HTR-8/SVneo (cell line): ENCODE measurements at places on chromosomes 5 and 9.
A peak's percentile ranks its signal among the peaks of the same experiment; 100 is the strongest.

DNA sequence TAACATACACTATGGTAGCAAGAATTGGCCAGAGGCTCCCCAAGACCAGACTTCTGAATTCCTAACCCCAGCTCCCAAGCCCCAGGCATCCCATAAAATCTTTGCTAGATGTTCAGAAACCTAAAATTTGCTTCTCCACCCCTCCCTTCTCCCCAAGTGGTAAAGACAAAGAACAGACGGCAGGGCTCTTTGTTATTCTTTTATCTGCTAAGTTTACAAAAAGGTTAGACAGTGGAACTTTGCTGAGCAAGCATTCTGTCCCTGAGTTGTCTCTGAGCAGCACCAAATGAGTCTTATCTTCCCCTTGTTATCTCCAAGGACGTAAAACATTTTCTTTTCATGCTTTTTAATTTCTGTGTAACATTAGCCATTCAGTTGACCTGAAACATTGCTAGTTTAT, 30.2 kb downstream of the TJP2 start:
- no peak for DNase-seq

- DNase-seq, result peak; percentile 32
Measured at GRCh38 chr5:103041071-103041676, 78.8 kb downstream of the GIN1 start.

DNA sequence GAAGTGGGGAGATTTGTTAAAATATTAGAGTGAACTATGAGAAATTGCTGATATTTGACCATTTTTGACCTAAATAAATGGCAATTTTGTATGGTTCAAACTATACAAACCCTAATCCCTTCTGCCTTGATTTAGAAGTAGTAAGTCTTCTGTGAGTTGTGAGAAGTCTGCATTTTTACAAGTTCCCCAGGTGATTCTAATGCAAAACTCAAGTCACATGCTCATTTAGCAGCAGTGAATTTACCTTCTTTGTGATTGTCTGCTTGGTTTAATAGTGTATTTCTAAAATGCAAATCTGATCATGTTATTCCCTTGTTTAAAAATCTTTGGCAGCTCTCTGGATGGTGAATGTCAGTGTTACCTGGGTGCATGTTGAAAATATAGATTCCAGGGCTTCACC, 2.8 kb downstream of the MEGF10 start:
- DNase-seq, result no peak

DNA sequence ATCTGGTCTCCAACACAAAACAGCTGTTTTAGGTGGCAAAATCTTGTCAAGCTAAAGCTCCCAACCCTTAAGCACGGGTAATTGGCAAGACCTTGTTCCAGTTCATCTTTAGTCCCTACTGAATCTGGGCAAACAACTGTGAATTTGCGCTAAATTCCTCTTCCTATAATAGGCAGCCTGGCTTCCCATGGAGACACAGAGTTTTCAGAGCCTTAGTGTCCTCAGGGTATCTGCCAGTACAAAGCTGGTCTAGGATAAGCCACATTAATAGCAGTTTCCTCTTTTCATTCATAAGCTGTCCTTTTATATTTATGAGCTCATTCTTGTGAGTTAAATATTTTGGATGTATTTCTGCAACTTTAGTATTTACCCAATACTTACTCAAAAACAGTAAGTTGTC, 59.5 kb downstream of the FGF10 start:
- DNase-seq, result no peak

GRCh38 chr5:68875351-68875750, 218.5 kb upstream of the SLC30A5 start:
- no peak for DNase-seq

- DNase-seq, result no peak
Measured at GRCh38 chr9:22316645-22317044, 130.0 kb upstream of the DMRTA1 start.

DNA sequence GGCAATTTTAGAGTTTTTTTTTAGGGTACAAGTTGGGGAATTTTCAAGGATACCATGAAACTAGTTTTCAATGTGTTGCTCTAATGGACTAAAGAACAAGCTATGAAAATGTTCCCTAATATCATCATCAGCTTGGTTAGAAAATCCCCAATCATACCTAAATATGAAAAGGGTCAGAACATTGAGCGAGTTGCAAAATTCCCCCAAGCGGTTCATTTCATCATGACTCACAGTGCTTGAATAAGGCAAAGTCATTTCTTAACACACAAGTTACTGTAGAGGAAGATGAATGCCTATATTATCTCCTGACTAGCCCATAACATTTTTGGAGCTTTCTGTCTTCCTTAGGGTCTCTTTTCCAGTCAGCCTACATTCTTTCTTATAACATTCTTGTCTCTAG, 62.7 kb downstream of the ST8SIA4 start:
- DNase-seq, result no peak

DNA sequence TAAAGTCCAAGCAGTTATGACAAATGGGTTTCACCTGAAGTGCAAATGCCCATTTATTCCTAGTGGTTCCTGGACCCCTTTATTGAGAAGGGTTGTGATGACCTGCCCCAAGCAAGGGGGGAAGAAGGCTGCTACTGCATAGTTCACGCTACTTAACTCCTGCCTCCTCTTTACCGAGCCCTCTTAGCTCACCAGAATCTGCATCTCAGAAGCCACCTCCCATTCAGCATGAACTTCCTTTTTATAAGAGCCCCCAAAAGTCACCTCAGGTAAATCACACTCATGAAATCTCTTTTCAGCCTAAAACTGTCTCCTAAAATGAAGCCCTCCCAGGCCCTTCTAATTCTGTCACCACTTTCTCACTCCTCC, 26.6 kb upstream of the C9orf72 start:
- DNase-seq, result no peak
